Renal cortex interstitium (tissue), 15 donors: ENCODE measurements at places on chromosomes 1 and 21. TPM values are rescaled to one million over a fixed set of nuclear protein-coding genes. Genes with fewer than 3 reads are reported as not detected.

- DNase-seq: no peak
Observed at GRCh38 chr21:21750124-21750825, 752.1 kb downstream of the NCAM2 start.

- DNase-seq: no peak
Observed at GRCh38 chr1:39214714-39214997, 10.2 kb downstream of the MACF1 start.

GRCh38 chr21:36627242-36627641 lies 71.7 kb upstream of the SIM2 start:
- no peak for DNase-seq

DNA sequence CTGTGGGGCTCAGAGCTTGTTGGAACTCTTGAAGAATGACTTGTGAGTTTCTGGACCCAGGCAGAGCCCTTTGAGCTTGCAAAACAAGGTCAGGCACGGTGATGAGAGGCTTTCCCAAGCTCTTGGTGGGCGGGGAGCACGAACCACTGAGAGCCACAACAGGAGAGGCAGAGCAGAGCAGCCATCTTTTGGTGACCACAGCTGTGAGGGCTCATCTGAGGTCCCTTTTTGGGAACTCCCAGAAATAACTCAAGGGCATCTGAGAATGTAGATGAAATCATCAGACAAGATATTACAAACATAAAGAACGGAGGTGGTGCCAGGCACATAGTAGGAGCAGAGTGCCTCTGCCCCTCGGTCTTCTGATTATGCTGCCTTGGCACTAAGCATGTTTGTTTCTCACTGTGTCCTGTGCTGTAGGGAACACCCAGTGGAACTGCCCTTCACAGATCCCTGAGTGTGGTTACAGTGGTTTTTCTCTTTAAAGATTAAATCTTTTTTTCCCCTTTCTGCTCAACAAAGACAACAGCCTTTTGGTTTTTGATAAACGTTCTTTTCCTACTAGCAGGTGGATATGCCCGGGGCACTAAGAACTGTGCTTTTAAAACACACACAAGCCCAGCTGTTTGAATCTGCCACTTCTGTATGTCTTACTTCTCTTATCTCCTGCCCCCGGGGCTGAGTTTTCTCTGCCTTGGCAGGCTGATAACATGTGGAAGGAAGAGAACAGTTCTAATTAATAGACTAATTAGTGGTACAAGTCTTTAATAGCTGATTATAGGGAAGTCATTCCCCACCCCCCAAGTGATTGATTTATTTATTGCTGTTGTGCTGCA lies 37.7 kb downstream of the CD34 start:
- DNase-seq: no peak

Gene CDK18
- 25.1 TPM for polyA plus RNA-seq

Gene CGN
- 42.1 TPM for polyA plus RNA-seq

DNA sequence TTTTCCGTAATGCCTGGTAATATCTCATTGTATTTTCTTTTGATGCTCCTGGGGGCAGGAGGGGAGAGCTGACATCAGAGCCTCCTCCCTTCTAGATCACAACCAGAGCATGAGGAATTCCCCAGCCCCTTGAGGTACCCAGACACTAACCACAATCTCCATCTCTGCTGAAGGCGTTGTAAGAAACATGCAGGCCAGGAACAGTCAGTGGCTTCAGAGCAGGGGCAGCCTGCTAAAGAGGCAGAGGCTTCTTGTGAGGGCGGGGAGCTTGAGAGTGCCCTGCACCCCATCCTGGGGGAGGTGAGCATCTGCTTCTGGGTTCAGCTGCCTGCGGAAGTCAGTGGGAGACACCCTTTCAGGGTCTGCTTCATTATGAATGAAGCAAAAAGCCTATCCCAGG lies 19.0 kb downstream of the MAPKAPK2 start:
- DNase-seq: no peak

GRCh38 chr1:53896635-53897229 lies 2.7 kb downstream of the DIO1 start:
- no peak for DNase-seq

- DNase-seq: no peak
Observed at GRCh38 chr21:27320868-27321267, 354.0 kb upstream of the ADAMTS5 start.

Gene AVPR1B
- polyA plus RNA-seq: 0.79 TPM

- DNase-seq: no peak
Observed at GRCh38 chr1:246164764-246165163, 342.3 kb downstream of the SMYD3 start.

- no peak for DNase-seq
Observed at GRCh38 chr1:187336441-187337168, 507.9 kb downstream of the PLA2G4A start.

- no peak for DNase-seq
Observed at GRCh38 chr1:39159224-39160036, 45.1 kb upstream of the MACF1 start.

DNA sequence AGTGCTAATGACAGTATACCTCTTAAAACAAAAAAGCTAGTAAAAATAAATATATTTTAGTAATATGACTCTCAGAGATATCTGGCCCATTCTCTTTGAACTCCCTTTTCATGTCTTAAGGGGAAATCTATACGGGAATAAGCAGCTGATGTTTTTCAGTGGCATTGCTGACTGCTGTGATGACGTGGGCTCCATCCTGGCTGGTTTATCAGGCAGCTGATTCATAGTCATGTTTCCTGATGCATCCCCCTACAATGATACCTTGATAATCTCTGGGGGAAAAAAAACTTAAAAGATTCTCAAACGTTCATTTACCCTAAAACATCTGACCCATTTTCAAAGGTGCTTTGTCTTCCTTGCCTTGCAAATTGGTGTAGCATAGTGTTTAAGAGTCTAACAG lies 53.8 kb downstream of the ABCA4 start:
- DNase-seq: no peak

DNA sequence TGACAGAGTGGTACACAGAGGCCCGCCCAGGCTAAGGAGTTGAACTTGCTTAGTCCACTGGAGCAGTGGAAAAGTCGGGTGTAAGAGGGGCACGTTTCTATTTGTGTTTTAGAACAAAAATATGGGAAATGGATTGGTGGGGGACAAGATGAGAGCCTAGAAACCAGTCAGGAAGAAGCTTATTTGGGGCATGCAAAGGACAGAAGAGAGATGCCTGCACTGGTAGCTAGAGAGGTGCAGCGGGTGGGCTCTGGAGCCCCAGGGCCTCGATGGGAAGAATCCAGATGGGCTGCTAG lies 1.2 kb upstream of the LIN9 start:
- no peak for DNase-seq

DNA sequence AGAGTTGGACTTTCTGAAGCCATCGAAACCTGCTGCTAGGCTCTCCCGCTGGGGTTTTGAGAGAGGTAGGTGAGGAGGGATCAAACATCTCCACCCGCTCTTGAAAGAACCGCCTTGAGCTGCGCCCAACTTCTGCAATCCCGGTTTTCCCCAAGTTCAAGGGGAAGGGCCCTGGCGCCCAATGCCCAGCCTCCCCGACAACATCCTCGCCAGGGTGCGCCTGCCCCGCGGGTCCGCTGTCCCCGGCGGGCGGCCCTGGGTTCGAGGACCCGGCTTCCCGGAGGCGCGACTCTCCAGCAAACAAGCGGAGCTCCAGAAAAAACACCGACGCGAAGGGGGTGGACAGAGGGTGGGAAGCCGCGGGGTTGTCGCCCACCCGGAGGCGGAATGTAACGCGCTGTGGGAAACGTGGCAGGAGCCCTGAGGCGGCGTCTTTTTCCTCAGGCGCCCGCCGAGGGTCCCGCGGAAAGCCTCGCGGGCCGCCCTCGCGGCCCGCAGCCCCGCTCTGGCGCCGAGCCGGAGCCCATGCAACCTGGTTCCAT lies 607 bp downstream of the BTG3 start:
- peak; percentile 12 for DNase-seq

GRCh38 chr21:29235714-29236197 lies 63.0 kb upstream of the BACH1 start:
- no peak for DNase-seq

Gene HOOK1
- polyA plus RNA-seq: 60.1 TPM

DNA sequence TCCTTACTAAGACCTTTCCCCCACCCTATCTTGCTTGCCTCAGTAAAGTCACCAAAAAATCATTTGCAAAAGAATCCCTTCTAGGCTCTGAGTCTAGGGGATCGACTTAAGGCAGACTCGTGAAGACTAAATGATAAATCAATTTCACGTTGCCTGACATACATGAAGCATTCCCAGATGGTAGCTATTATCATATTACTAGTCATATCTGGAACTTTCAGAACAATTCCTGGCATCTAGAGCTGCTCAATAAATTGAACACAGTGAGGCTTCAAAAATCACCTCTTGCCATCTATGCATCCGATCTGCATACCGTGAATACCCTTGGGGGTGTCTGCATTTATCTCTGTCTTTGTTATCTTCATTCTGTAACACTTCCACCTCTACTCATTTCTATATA lies 49.6 kb upstream of the DAB1 start:
- no peak for DNase-seq

- peak; percentile 35 for DNase-seq
Observed at GRCh38 chr1:94863919-94864318, 43.8 kb downstream of the SLC44A3 start.

Gene PTPRC
- polyA plus RNA-seq: 5.4 TPM

DNA sequence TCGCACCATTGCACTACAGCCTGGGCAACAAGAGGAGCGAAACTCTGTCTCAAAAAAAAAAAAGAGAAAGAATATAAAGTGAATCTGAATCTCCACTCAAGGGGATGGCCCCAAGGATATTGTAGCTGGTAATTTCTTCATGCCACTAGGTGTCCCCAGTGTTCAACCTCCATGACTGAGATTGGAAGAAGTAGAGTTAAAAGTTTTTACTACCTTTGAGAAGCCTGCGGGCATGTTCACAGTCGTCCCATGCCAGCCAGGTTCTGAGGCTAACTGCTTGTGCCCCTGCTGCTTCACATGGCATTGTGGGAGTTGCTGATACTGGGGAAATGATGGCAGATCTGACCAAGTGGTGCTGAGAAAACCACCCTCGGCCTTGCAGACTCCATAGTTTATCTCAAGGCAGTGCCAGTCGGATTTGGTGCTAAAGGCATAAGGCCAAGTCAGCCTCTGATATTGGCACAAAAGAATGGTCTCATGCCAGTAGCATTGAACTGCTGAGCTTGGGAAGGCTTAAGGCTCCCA lies 10.8 kb upstream of the SHISA4 start:
- DNase-seq: no peak

Gene FCRL5
- 0.23 TPM for polyA plus RNA-seq

GRCh38 chr21:29429218-29429617 lies 130.5 kb downstream of the BACH1 start:
- no peak for DNase-seq

Gene SERPINC1
- polyA plus RNA-seq: 0.79 TPM

- DNase-seq: no peak
Observed at GRCh38 chr1:53250325-53250724, 12.0 kb upstream of the MAGOH start.

DNA sequence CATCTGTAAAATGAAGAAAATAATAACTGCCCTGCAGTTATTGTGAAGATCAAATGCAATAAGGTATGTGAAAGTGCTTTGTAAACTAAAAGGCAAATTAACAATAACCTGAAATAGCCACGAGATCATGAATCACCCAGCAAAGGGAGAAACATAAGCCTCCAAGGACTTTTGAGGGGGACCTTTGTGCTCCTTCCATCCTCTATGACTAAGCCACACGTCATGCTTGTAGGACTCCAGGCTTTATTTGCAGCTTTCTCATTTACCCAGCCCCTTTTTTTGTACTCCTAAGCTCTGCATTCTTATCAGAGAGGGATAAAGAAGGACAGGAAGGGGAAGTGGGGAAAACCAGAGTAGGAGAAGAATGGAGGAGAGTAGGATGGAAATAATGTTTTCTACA lies 115.1 kb downstream of the PROX1 start:
- no peak for DNase-seq

- no peak for DNase-seq
Observed at GRCh38 chr1:25090707-25091422, 141.4 kb downstream of the SYF2 start.

DNA sequence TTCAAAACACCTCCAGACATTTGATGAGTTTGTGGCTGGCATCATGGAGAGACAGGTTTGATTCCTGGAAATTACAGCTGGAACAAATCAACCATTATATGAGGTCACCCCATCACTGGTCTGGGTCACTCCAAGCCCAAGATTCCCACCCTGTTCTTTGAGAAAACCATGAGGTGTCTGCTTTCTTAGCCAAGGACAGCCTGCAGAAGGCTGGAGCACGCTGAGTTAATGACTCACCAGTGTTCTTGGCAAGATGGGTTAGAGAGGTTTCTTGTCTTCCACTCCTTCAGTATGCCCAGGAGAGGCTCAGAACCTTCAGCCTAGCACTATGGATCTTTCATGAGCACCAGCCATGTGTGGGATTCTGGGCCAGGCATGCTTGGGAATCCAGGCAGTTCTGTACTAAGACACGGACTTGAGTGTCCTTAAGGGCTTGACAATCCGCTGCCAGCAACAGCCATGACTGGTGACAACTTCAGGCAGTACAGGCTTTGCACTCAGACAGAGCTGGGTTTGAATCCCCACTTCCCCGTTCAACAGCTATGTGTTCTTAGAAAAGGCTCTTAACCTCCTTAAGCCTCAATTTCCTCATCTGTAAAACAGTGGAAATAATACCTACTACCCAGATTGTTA lies 43.9 kb downstream of the GRHL3 start:
- no peak for DNase-seq

Gene NID1
- polyA plus RNA-seq: 191 TPM

Gene PDZK1IP1
- polyA plus RNA-seq: 37.8 TPM

Gene ALG14
- polyA plus RNA-seq: 14.1 TPM
